Activated CD4-positive, alpha-beta memory T cell treated with anti-CD3 and anti-CD28 coated beads, Interleukin-2, amount 10 ng/mL, durations not matched to agents 7 days and 5 days (primary cell): ENCODE measurements at places on chromosomes 3 and 15.

- DNase-seq = no peak
Observed at GRCh38 chr3:8668216-8668615, 23.6 kb upstream of the SSUH2 start.

GRCh38 chr3:99686955-99687612, 48.7 kb downstream of the COL8A1 start:
- DNase-seq = peak; percentile 51

DNA sequence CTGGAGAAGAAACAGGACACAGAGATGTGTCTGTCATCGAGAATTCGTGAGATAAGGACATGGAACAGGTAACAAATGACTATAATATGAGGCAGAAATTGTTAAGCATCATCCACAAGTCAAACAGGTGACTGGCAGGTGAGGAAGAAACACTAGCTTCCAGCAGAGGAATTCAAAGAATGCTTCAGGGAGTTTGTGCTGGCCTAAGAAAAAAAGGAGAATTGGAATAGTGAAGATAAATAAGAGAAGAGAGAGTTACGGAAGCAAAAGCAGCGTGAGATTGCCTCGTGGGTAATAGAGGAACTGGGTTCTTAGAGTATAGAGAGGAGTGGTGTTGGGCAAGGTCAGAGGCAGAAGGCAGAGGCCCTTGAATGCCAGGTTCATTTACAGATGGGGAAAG, 22.9 kb upstream of the FGF12 start:
- no peak for DNase-seq

DNA sequence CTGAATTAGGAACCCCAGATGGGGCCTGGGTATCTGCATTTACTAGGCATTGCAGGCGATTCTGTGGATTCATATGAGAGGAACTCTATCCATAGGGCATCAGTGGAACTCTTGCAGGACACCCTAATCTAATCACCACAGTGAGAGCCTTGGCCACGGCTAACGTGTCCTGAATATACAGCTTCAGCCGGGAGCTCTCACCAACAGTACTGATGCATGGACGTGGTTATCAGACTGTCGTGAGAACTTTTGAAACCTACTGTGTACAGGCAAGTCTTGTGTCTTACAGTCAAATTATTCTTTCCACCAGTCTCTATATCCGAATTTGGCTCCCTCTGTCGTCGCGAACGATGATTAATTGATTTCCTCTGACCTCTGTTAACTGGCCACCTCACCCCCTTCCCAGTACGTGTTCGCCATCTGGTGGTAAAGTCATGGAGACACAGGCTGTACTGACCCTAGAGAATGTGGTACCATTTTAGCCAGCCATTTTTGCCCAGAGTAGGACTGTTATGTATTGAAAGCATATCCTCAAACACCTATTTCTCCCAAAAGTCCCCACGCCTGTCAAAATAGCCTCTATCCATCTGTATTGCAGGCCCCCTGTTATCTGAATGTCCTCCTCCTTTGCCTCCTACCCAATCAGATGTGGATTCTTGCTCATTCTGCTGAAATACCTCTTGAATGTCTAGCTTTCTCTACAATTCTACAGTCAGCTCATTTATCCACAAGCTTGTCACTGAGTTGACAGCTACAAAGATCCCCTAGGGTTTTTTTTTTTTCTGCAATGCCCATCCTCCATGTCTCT, 39.7 kb downstream of the GLDN start:
- DNase-seq = peak; percentile 34

DNA sequence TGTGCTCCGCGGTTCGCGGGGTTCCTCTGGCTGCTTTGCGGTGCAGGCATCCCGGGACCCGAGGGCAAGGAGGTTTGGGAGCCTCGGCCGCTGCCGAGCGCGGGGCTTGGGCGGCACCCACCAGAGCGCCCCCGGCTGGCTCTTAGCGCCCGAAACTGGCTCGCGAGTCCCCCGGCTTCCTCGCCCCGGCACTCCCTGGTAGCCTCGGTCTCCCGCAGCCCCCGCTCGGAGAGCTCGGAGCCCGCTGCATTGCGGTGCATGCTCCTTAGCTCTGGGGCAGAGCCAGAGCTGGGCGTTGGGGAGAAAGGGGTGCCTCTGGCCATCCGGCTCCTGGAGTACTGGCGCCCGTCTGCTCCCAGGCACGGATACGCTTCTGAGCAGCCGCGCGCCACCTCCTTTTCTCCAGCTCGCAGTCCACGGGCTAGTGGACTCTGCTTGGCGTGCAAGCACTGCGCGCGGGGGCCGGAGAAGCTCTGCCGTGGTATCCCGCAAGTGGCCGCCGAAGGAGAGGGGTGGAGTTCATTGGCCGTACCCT, 753 bp downstream of the EPHB1 start:
- no peak for DNase-seq

DNA sequence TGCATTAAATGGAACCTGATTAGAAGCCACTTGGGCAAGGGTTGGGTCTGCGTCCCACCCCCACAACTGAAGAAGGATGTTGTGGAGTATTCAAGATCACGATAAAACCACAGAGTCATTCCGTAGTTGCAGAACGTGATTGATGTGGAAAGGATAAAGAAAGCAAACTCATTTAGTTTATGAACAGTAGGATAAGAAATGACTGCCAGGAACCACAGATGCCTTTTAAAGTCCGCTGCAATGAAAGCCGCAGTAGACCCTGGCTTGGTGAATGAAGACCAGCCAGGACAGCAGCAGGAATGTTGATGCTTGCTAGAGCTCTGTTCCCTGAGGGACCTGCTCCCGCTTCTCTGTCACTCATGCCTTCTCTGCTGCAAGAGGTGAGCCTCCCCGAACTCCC, 111.5 kb downstream of the GABRG3 start:
- DNase-seq = no peak

DNA sequence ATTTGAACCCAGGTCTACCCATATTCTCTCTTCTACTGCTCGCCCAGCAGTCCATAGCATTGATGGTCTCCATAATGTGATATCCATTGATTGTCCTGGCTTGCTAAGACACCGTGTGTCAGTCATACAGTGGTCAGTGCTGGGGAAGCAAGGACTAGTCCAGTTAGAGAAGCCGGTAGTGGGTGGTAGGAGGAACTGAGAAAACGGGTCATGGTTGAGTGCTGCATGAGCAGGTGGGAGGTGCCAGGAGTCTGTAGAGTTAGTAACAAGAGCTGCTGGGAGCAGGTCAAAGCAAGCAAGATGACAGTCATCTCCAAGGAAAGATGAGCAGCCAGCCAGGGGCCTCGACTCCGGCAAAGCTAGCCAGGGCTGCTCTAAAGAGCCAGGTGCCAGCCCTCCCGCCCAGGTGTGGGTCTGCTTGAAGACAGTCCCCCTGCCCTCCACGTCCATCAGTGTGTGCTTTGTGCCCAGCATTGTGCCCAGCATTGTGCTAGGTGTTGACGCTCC, 29.5 kb upstream of the USP3 start:
- DNase-seq = no peak

- DNase-seq = no peak
Observed at GRCh38 chr15:65996901-65997300, 127.6 kb downstream of the RAB11A start.

GRCh38 chr15:78228356-78228996, 5.9 kb downstream of the ACSBG1 start:
- no peak for DNase-seq

DNA sequence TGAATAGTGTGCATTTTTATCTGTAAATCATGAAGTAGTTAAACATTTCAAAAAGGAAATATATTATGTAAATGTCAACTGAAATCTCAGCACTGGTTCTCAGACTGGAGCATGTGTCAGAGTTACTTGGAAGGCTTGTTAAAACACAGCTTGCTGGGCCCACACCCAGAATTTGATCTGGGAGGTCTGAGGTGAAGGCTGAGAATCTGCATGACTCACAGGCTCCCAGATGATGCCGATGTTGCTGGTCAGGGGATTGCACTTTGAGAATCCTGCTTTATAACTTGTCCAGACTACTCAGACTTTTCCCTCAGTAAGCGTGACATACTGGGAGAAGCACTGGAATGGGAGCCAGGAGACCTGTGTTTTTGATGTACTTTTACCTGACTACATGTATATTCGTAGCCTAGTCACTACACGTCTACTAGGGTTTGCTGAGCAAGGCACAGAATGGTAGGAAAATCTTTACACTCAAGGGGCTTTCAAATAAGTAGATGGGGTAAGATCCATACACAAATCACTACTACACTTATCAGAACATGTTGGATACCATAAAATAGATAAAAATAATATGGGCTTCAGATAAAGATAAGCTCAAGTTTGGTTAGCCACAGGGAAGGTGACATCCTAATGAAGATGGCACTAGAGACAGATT, 77.1 kb upstream of the MEX3B start:
- DNase-seq = no peak

- no peak for DNase-seq
Observed at GRCh38 chr3:139454346-139454745, 22.0 kb downstream of the RBP2 start.

GRCh38 chr3:102536456-102536855, 101.6 kb downstream of the ZPLD1 start:
- no peak for DNase-seq

DNA sequence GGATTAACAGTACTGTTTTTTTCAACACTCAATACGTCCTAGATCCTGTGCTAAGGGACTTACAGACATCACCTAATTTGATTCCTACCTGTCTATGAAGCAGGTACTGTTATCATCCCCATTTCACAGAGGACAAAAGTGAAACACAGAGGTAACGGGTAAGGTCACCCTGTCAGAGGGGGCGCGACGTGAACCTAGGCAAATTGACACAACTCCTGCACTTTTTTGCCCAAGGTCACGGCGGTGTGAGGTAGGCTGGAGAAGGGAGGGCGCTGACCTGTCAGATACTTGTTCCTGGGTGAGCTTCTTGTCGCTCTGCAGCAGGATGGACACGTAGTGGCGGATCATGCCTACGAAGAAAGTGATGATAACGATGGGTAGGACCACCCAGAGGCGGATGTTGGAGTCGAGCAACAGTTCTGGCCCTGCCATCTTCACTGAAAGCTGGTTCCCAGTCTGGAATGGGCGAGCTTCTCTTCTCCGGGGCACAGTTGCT, 363 bp downstream of the EMC3 start:
- no peak for DNase-seq

- DNase-seq = no peak
Observed at GRCh38 chr3:33173103-33173502, 45.5 kb downstream of the SUSD5 start.

DNA sequence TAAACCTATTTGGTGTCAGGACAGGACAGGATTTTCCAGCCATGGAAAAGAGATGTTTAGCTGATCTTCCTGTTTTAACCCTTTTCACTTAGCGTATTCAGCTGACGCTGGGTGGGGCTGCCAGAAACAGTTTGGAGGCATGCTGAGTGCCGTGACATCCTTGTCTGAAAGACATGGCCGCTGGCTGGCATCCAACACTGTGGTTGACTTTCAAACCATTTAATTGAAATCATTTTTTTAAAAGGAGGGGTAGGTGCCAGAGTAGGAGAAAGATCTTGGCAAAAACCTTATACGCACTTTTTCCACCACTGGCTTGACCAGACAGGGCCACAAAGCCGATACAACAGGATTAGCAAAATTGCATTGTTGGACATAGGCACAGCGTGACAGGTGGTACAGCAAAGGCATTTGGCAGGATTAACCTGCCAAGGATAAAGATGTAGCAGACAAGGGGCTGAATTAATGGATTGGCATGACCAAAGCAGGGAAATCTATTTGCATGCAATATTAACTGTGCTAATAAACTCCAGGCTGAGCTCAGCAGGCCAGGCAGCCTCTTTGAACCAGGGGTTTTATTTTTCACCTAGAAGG, 131.8 kb upstream of the TOPAZ1 start:
- no peak for DNase-seq

DNA sequence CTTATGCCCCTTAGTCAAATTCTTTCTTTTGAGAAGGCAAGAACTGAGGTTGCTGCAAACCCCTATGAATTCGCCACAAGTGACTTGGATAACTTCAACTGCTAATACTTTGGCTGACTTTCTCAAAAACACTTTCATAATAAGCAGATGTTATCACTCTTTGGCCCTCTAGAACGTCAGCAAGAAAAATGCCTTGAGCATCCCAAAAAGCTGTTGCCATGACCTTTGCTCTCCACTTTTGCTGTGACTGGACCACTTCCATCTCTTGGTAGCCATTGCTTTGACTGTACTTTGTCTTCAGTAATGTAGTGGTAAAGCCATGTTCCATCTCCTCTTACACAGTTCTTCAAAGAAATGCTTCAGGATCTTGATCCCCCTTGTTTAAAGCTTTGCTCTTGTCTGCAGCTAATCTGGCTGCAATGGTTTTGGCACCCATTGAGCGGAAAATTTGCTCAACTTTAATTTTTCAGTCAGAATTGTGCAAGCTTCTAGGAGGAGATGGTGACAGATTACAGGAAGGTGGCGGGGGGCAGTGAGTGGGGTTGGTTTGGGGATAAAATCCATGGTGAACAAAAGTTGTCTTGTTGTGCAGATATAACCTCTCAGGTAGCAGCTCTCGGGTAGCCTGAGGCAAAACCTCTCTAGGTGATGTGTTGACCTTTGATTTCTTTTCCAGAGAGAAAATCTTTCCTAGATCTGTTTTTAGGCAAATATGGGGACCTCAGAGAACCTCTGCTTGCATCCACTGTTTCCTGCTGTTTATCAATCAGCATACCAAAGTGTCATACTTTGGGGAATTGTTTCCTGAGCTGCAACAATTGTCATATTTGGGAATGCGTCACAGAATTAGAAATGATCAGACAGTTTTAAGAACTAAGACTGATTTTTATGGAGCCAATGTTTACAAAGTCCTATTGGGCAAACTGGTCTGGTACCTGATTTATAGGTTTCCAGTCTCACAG, 83.6 kb downstream of the CCR1 start:
- no peak for DNase-seq

DNA sequence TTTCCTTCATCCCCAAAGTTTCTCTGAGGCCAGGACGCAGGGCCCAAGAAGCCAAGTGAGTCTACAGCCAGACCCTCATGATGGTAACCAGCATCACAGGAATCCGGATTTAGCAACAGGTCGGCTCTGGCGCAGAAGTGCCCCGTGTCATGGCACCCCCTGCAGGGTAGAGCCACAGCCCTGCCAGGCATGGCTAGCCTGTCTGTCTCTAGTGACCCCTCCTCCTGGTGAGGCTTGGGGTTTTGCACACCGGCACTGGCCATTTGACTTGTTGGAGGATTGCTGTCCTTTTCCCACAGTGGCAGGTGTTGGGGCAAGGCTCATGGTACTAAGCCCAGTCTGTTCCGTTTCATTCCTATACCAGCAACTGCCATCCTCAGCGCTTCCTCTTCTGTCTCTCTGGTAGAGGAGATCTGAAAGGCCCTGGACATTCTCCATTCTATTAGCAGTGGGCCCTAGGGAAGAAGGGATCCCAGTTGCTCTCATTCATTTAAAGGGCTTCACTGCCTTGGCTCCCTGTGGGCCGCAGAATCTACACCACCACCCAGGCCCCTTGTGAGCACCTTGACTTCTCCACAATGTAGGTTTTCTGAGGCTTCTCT, 9.4 kb upstream of the CHAC1 start:
- no peak for DNase-seq
